ENCODE measurements at places on chromosomes 1 and 21.

GRCh38 chr1:201448990-201449389, 20.0 kb downstream of the PHLDA3 start:
- no peak for DNase-seq

DNA sequence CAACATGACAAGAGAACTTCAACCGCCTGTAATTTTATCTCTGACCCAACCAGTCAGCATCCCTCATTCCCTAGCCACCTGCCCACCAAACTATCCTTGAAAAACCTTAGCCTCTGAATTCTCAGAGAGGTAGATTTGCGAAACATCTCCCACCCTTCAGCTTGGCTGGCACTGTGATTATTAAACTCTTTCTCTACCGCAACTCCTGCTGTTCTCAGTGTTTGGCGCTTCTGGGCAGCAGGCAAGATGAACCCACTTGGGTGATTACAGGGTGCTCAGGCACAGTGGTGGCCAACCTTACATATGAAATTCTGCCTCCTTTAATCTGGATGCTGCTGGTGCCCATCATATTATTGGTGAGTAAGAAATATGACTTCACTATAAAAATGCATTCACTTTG, 22.1 kb downstream of the CCDC190 start:
- no peak for DNase-seq

DNA sequence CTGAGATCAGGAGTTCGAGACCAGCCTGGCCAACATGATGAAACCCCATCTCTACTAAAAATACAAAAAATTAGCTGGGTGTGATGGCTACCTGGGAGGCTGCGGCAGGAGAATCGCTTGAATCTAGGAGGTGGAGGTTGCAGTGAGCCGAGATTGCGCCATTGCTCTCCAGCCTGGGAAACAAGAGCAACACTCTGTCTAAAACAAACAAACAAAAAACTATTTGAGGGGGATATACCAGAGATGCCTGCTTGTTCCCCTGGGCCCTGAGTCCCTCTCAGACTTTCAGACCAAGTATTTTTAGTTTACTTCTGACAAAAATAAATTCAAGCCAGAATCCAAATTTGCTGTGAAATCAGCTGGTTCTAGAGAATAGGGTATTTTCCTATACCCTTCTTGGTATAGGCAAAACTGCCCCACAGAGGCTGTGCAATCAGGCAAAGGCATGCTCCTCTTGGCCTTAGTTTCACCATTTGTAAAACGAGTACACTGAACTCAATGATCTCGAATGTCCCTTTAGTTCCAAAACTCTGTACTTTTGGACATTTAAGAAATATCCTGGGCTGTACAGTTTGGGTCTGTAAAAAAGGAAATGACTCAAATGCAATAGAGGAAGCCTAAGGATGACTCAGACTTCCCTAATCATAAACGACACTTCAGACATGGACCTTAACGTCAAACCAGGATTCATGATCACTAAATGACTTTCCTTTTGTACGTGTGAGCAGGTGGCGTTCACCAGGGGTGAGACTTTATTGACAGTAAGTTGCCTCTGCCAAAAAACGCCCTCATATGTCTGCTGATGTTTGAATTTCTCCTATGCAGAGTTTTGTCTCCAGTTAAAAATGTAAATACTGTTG, 16.1 kb downstream of the ENSA start:
- DNase-seq = peak; percentile 93

DNA sequence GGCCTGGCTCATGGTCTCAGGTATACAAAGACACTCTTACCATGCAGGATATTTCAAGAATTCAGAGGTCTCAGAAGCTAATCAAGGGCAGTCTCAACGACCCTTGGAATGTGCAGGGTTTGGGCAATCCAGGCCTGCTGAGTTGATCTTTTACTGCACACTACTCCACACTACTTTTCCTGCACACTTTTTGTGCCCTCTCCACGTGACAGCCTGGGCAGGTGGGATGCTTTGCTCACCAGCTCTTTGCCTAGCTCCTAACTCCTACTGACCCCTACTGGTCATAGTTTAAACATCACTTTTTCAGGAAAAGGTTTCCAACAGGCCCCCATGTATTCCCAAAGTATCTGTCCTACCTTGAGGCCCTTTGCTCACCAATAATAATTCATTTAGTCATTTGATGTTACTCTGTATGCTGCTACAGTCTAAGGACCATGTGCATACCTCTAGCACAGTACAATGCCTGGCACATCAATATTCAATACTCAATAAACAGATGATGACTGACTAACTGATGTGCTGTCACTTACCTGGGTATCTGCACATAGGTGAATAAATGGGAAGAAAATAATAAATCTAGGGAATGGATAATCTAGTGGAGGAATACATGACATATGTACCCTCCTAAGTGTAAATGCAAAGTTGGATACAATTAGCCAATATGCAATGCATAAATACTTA, 9.6 kb downstream of the DUSP23 start:
- DNase-seq = peak; percentile 34

DNA sequence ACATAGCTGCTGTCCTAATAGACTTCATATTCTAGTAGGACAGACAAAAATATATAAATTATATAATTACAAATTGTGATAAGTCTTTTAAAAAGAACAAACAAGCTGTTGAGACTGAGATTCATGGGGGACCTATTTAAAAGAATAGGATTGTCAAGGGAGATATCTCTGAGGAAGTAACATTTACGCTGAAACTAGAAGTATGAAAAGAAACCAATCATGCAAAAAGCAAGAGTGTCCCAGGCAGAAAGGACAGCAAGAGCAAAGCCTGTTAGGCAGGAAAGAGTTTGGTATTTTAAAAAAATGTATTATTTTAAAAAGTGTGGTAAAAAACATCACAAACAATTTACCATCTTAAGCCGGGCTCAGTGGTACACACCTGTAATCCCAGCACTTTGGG, 9.1 kb upstream of the METTL13 start:
- DNase-seq = no peak

GRCh38 chr1:153833171-153833570, 58.0 kb downstream of the SLC27A3 start:
- DNase-seq = no peak

DNA sequence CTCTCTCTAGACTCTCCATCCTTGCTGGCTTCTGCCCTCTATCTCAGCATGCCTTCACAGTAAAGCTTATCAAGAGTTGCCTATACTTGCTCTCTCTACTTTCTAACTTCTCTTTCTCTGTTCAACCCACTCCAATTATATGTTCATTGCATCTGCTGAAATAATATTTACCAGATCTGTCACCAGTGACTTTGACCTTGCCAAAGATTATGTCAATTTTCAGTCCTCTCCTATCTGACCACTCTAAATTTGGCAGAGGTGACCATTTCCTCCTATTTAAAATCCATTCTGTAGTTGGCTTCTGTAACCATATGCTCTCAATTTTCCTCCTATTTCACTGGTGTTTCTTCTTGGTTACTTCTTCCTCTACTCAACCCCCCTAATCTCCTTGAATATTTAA, 38.8 kb upstream of the DR1 start:
- DNase-seq = no peak

- DNase-seq = no peak
Measured at GRCh38 chr1:63501256-63501655, 21.8 kb downstream of the ITGB3BP start.

GRCh38 chr1:214318956-214319736, 38.2 kb downstream of the SMYD2 start:
- DNase-seq = no peak

DNA sequence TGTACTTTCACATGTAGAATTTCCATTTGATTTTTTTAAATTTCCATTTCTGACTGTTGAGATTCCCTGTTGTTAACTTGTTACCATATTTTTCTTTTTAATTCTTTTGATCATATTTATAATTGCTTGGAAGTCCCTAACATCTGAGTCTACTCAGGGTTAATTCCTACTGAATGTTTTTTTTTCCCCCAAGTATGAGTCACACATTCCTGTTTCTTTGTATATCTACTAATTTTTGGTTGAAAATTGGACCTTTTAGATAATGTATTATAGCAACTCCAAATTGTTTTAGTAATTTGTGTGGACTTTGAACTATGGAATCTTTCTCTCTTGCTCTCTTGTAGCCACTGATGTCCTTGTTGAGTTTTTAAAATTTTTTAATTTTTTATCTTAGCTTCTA, 54.6 kb downstream of the STXBP3 start:
- DNase-seq = no peak

DNA sequence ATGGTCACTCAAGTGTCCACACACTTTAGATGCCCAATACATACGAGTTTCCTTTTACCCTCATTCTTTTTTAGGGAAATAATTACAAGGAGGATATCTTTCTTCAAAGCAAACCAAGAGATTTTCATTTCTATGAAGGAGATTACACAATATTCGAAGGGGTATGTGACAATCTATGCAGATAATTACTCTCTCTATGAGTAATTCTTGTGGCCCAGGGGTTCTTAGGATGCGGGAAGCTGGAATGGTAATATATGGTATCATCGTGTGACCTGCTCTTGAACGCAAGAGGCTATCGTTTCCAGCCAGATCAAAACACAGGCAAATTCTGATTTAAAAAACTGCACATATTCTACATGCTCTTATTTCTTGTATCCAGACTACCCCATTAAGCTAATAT, 14.6 kb downstream of the DSCAM start:
- no peak for DNase-seq

- DNase-seq = no peak
Measured at GRCh38 chr1:212926372-212926771, 24.0 kb upstream of the VASH2 start.

GRCh38 chr1:7847599-7847998, 5.3 kb downstream of the UTS2 start:
- no peak for DNase-seq

- DNase-seq = no peak
Measured at GRCh38 chr1:163661391-163661790, 339.6 kb downstream of the NUF2 start.

GRCh38 chr1:185284533-185285276, 32.3 kb downstream of the IVNS1ABP start:
- DNase-seq = no peak

GRCh38 chr1:175572932-175573868, 170.2 kb downstream of the TNR start:
- DNase-seq = peak; percentile 3

DNA sequence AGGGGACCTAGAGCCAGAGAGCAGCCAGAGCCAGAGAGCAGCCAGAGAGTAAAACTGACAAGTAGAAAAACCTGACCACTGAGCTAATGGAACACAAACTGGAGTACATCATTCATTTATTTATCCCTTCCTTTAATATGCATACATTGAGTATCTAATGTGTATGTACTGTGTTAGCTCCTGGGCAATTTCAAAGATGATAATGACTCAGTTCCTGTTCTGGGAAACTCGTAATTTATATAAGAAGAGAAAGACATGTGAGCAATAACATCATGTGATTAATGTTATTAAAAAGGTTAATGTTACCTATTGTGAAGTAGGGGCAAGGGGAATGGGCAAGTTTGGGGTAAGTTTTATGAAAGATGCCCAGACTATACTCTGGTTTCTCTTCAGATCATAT, 199.9 kb downstream of the TNR start:
- no peak for DNase-seq

DNA sequence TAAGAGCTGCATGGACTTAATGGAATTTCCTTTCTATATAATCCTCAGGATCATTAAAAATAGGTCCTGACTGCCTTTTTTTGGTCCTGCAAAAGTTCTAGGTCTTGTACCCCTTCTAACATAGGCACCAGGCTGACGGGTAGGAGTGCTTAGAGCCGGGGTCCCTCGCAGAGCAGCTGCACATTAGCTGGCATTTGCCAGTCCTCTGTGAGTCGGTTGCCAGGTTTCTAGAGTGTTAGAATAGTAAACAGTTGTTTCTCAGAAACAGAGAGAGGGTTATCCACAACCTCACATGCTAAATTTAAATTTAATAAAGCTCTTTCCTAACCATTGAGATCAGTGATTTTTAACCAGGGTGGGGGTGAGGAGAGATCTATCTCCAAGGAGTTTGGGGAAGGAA, 35.4 kb upstream of the HEATR1 start:
- no peak for DNase-seq

- peak; percentile 14 for DNase-seq
Measured at GRCh38 chr1:182392050-182393028, 749 bp upstream of the GLUL start.

Measured in activated CD4-positive, alpha-beta T cell treated with anti-CD3 and anti-CD28 coated beads, Interleukin-10, Interleukin-2, amounts not matched to agents 100 ng/mL and 50 ng/mL, durations not matched to agents 16 hours and 8 hours (primary cell).